ENCODE measurements at places on chromosomes 4 and X. TPM values are rescaled to one million over a fixed set of nuclear protein-coding genes. Genes with fewer than 3 reads are reported as not detected.

ERAS gene
- not detected for total RNA-seq

- no peak for DNase-seq
- H3K4me3 ChIP-seq: no peak overlapping the region
- no peak overlapping the region for H3K27ac ChIP-seq
- no peaks in the 10 kb centered on the region for H3K36me3 ChIP-seq
These were observed 21.6 kb downstream of the TEC start for GRCh38 chr4:48247878-48248558.

SPOCK3 gene
- 0.15 TPM for total RNA-seq

BMP3 gene
- total RNA-seq: 8.8 TPM

GRCh38 chr4:182318256-182318655 lies 75.1 kb downstream of the TENM3 start:
- no peak overlapping the region for H3K27ac ChIP-seq
- no peak overlapping the region for H3K4me3 ChIP-seq
- H3K27me3 ChIP-seq: no peaks in the 10 kb centered on the region
- H3K36me3 ChIP-seq: no peaks in the 10 kb centered on the region
- no peak for DNase-seq

- H3K27ac ChIP-seq: no peak within 1 kb of the TSS
- no peak within 1 kb of the TSS for H3K4me3 ChIP-seq
- H3K27me3 ChIP-seq: no peaks in the 10 kb centered on the region
- DNase-seq: no peak
- H3K36me3 ChIP-seq: no peaks in the 10 kb centered on the region
- no peaks in the 10 kb centered on the region for H3K4me1 ChIP-seq
These were observed at the start of gene AGTR2 for GRCh38 chrX:116170511-116170910. TSS of gene AGTR2 (plus strand) at chrX:116170744. CDS start at chrX:116172281, 1,537 bp downstream.

FOXR2 gene
- total RNA-seq: not detected

C4orf46 gene
- 3.1 TPM for total RNA-seq

GRCh38 chrX:103177556-103177955 lies 37.4 kb upstream of the BEX4 start:
- no peaks in the 10 kb centered on the region for H3K36me3 ChIP-seq
- no peaks in the 10 kb centered on the region for H3K27me3 ChIP-seq
- no peak overlapping the region for H3K4me3 ChIP-seq
- DNase-seq: no peak
- no peaks in the 10 kb centered on the region for H3K4me1 ChIP-seq
- no peak overlapping the region for H3K27ac ChIP-seq

SHOX gene
- total RNA-seq: not detected

RHOXF1 gene
- not detected for total RNA-seq

DNA sequence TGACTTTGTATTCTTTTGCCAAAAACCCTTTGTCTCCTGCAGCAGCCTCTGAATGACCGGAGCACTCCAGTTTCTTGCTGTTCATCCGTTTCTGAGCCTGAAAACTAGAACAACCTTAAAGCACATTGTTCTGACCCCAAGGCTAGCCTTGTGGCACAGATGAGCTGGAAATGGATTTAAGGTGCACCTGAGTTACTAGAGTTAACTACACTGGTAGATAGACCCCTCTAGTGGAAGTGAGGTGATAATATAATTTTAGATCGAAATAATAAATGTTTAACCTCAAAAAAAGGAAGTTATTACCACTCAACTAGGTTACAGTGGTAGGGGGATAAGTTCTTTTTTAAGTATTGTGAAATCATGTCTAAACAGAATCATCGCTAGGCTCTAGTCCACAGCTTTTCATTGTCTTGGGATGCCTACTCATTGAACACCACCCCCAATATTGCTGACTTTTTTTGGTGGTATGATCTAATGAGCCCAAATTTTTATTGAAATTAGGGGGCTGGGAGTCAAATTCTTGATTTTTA lies 2.7 kb downstream of the PLS3 start:
- H3K27ac ChIP-seq: peak overlapping the region; percentile 90
- H3K27me3 ChIP-seq: no peaks in the 10 kb centered on the region
- peak overlapping the region; percentile 64 for H3K4me3 ChIP-seq

- H3K4me3 ChIP-seq: no peak overlapping the region
- H3K27me3 ChIP-seq: no peaks in the 10 kb centered on the region
- no peaks in the 10 kb centered on the region for H3K36me3 ChIP-seq
- H3K27ac ChIP-seq: no peak overlapping the region
These were observed 85.0 kb downstream of the HDAC8 start for GRCh38 chrX:72487661-72488060.

GRCh38 chr4:179762840-179763239 lies 2320.6 kb upstream of the AGA start:
- H3K4me3 ChIP-seq: no peak overlapping the region
- H3K27me3 ChIP-seq: no peaks in the 10 kb centered on the region
- no peaks in the 10 kb centered on the region for H3K4me1 ChIP-seq
- no peak overlapping the region for H3K27ac ChIP-seq

DNA sequence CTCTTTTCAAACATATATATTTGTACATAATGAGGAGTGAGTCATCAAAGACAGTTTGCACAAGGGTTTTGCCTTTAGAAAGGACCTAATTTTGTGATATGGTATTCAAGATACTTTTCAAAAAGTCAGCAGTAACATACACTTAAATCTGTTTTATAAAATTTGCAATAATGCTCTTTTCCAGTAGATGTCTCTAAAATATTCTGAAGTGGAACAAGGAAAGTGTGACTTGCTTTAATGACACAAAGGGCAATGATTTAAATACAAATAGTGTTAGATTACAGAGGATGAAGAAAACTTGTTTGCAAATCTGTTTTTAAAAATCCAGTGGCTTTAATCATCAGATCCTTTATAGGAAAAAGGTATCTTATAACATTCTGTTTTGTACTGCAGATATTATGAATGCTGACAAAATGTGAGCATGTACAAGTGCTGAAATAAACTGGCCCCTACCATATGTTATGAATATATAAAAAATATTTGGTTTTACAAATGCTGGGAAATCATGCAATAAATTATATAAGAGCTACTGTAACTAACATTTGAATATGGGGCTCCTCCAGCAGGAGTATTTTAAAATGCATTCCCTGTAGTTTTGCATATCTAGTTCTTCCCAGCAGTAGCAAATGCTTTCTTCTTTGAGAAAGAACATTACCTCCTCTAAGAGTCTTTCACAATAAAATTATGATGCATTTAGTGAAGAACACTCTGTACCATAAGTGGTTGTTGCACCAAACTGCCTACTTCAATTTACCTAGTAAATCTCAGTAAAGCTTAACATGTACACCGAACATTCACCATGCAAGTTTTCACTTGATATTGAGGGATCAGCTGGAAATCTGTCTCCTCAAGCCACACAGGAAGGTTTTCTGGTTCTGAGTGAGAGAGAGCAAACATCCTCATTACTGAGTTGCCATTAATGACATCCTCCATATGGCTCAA lies 20.2 kb downstream of the MMRN1 start:
- H3K27ac ChIP-seq: no peak overlapping the region
- no peaks in the 10 kb centered on the region for H3K27me3 ChIP-seq
- no peak overlapping the region for H3K4me3 ChIP-seq
- no peak for DNase-seq

DCAF4L1 gene
- under 0.01 TPM for total RNA-seq

MAGEC3 gene
- not detected for total RNA-seq

IRS4 gene
- total RNA-seq: 0.69 TPM

- peaks cover 22% of the 10 kb centered on the region for H3K4me1 ChIP-seq
- no peak for DNase-seq
- H3K27ac ChIP-seq: no peak overlapping the region
- no peak overlapping the region for H3K4me3 ChIP-seq
These were observed 65.6 kb upstream of the PGM2 start for GRCh38 chr4:37760840-37761239.

DNA sequence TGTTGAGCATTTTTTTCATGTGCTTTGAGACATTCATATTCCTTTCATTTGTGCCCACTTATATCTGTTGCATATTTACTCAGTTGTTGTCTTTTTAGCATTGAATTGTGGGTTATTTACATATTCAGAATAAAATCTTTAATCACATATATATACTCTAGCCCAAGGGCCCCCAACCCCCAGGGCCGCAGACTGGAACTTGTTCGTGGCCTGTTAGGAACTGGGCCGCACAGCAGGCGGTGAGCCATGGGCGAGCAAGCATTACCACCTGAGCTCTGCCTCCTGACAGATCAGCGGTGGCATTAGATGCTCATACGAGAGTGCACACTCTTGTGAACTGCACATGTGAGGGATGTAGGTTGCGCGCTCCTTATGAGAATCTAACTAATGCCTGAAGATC lies 480.6 kb downstream of the KCTD8 start:
- no peaks in the 10 kb centered on the region for H3K27me3 ChIP-seq
- peak; percentile 45 for DNase-seq
- no peak overlapping the region for H3K27ac ChIP-seq
- no peaks in the 10 kb centered on the region for H3K4me1 ChIP-seq
- H3K36me3 ChIP-seq: no peaks in the 10 kb centered on the region
- H3K4me3 ChIP-seq: no peak overlapping the region

Measured in upper lobe of left lung (tissue), 6 donors.